Stimulated activated CD8-positive, alpha-beta memory T cell treated with anti-CD3 and anti-CD28 coated beads, Interleukin-12 subunit alpha, Interleukin-12 subunit beta, amount 100 ng/mL, for 4 hours (primary cell): ENCODE measurements at places on chromosomes 4 and X.

GRCh38 chr4:135267148-135267865 lies 1065.7 kb upstream of the PABPC4L start:
- DNase-seq: no peak

DNA sequence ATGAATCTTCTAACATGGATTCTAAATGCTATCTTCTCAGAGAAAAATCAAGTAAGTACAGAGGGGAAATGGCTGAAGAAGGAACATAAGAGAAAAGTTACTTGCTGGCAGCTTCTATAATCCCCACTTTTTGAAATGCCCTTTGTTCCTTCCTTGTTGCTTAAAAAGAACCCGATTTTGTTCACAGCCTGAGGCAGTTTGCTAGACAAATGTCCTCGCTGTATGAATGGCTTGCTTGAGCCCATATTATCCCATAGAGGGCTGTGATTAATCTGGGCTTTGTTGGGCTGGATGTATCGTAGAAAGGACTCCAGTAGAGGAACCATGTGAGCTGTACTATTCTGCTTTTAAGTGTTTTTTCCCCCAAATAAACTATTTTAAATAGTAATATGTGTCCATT lies 134.3 kb upstream of the FGF13 start:
- DNase-seq: no peak

DNA sequence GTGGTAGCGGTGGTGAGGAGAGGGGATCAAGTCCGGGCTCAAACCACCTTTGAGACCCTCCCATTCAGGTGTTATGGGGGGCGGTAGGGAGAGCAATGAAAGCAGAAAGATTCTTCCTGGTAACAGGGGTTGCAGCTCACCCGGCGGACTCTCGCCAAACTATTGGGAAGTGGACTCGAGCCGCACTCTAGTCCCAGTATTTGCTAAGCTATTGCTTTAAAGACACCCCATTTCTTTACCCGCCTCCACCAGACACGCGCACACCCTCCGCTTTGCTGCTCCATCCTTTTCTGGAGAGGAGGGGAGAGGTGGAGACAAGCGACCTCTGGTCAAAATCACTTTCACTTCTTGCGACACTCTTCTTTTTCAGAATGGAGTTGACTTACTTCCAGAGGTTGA lies 625 bp upstream of the GABRA4 start:
- DNase-seq: no peak

- DNase-seq: no peak
Measured at GRCh38 chr4:11468901-11469300, 40.2 kb upstream of the HS3ST1 start.

DNA sequence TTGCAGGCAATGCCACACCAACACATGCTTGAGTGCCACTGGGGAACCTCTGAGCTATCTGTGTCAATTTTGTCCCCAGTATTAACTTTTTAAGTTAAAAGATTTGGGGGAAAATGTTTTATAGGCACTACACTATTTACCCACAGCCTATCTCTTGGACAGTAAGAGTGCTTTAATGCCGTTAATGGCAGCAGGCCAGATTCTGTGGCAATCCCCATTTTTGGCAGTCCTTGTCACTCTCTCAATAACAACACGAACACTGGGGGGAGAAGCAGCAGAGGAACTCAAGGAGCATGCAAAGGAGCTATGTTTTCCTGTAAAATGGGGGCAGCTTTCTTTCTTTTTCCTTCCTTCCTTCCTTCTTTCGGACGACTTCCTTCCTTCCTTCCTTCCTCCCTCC lies 168.6 kb downstream of the NSUN7 start:
- no peak for DNase-seq

DNA sequence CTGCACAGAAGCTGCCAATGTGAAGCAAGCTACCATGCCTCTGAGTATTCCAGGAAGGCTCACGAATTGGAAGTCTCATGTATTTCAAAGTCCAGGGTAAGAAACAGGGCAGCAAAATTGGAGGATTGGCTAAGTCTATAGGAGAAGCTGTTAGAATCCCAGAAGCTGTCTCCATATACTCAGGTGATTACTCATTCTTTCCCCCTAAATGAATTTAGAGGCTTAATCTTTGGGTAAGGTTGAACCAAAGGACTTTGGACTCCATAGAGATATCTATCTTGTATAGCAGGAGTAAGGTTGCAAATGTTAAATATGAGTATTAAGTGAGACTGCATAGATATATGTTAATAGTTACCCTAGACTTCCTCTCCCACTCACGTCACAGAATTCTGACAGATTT lies 36.3 kb downstream of the STBD1 start:
- DNase-seq: no peak

DNA sequence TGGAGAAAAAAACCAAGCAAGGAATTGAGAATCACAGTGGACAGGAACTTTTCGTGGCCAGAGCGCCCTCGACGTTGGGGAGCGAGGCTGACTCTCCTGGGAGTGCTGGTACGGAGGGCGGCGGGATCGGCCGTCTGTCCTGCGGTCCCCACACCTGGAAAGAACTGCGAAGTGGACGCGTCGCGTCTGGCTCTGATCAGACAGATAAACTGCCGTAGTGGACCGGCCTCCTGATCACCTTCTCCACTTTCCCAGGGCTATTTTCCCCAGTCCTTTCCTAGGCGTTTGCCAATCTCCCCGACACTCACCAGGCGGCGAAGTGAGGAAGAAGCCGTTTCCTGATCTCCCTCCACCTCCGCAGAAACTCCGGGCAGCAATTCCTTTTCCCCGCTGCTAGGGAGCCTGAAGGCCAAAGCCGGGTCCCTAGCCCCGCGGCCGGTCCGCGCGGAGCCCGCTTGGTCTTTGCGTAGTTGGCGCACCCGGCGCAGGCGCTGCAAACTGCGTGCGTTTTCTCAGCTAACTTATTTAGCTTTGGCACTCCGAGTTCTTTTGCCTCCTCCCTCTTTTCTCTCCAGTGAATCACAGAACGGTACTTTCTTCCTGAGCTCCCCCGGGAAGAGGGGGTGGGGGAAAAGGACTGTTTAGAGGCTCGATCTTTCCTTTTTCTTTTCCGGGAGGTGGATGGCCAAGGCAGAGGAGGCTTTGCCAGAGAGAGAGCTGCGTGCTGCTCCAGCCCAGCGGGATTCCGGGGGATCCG lies at the start of gene ARSJ:
ARSJ (minus strand) TSS at position 500 of the 757 bp plus-strand sequence. CDS start 813 bp downstream, outside the sequence.
- no peak for DNase-seq

- DNase-seq: no peak
Measured at GRCh38 chrX:69031971-69032391, 133.3 kb downstream of the PJA1 start.

GRCh38 chr4:147378780-147379179 lies 102.1 kb upstream of the EDNRA start:
- no peak for DNase-seq

DNA sequence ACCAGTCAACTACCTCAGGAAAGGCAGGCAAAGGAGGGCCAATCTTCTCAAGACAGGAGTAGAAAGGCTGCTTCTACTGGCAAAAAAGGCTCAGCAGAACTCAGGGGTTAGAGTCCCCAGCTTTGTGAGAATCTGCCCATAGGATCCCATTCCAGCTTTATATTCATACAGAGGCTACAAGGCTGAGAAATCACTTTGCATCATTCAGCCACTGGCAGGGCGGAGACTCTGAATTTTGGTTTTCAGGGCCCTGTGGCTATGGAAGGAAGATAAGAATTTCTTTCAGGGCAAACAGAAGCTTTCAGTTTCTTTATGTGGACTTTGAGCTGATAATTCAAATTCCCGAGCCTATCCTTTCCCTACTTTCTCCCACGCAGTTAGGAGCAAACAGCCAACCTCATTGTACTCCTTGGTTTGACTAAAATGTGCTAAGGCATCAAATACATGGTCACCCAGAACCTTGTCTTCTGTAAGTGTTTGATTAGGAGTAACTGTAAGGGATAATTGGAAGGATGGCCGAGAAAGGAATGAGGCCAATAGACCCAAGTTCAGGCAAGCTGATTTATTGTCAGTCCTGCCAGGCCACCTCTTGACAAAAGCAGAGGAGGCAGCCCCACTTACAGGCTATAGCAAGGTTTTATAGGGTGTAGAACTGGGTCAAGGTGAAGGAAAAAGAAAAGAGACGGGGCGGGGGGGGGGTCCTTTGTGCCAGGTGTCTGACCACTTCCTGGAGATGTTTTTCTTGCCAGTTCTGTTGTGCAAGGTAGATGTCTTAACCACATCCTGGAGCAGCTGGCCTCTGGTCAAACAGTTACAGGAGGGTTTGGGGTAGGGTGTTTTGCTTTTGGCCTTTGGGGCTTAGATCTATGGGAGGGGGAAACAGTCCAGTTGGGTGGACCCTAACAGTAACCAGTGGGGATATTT lies 165.3 kb upstream of the PPP1R2C start:
- DNase-seq: no peak

- DNase-seq: no peak
Measured at GRCh38 chr4:92812652-92813051, 508.9 kb downstream of the GRID2 start.

GRCh38 chr4:38044060-38044459 lies 83.9 kb downstream of the PTTG2 start:
- DNase-seq: no peak

GRCh38 chr4:166836865-166837264 lies 397.4 kb downstream of the SPOCK3 start:
- no peak for DNase-seq

DNA sequence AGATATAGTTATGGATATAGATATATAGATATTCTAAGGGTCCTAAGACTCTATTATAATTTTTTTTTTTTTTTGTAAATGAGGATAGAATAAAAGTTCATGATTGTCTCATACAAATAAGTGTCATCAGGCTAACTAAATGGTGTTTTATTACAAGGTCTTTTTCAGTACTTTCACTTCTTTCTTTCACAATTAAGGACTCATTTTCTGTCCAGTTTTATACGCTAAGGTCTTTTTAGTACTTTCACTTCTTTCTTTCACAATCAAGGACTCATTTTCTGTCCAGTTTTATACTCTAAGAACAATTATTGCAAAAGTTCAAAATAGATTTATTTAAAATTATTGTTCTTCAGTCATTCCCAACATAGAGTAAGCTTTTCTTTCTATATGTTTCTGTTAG lies 32.7 kb downstream of the RUFY3 start:
- DNase-seq: no peak

- DNase-seq: no peak
Measured at GRCh38 chrX:15790769-15791290, 546 bp downstream of the ZRSR2 start.

- DNase-seq: no peak
Measured at GRCh38 chr4:148044912-148045352, 313.0 kb downstream of the ARHGAP10 start.

GRCh38 chr4:145979160-145979559 lies 40.5 kb upstream of the ZNF827 start:
- no peak for DNase-seq

DNA sequence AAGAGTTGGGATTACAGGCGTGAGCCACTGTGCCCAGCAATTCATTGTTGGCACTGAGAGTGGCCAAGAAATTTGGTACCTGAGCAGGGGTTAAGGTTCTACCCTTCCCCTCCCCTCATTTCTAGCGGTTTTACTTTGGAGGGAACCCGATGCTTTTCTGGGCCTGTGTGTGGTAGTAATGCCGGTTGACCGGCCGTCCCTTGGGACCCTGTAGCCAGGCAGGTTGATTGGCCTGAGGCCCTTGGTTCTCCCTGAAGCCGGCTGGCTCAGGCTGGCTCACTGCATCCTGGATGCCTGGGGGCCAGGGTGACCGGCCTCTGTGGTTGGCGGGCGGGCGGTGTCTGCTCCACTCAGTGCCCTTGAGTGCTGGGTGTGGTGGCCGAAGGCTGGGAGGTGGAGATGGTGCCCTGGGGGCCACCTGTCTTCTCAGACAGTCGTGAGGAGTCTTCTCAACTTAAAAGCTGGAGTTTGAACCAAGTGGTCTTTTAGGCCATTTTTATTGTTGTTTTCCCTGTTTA lies 45.6 kb downstream of the RGS12 start:
- no peak for DNase-seq

- DNase-seq: no peak
Measured at GRCh38 chrX:21991504-21991903, 40.6 kb upstream of the PHEX start.

GRCh38 chrX:110851780-110852179 lies 56.2 kb upstream of the CHRDL1 start:
- DNase-seq: no peak

DNA sequence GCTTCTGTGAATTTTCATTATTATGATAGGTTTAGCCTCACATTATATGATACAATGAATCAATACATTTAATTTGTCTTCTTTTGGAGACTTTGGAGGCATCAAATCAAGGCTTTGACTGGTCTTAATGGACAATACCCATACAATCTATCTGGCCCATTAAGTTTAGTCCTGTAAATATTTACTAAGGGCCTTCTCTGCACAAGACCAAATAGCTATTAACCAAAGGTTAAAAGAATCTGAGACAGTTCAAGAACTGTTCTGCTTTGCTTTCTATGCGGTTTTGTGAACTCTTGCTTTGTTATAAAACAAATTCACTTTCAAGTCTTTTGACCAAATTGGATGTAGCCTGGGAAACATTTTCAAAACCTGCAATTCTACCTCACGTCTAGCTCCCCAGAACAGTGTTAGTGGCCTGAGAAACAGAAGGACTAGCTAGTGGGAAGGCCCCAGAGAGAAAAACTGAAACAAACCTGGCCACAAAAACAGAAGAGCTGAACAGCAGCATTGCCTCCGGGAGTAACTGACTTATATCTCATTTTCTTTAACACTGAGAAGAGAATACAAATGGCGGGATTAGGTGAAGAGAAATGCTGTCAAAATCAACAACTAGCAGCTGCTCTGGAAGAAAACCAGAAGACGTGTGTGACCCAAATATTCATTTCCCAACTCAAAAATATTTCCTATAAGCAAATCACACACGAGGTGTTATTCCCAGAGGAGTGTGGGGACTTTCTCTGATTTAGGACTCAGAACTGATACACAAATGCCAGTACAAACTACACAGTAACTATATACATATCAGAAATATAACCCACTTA lies 548 bp downstream of the TLR1 start:
- no peak for DNase-seq

GRCh38 chrX:17579026-17579425 lies 158.3 kb upstream of the SCML1 start:
- DNase-seq: no peak

- no peak for DNase-seq
Measured at GRCh38 chr4:6658209-6658595, 17.7 kb downstream of the MRFAP1 start.

DNA sequence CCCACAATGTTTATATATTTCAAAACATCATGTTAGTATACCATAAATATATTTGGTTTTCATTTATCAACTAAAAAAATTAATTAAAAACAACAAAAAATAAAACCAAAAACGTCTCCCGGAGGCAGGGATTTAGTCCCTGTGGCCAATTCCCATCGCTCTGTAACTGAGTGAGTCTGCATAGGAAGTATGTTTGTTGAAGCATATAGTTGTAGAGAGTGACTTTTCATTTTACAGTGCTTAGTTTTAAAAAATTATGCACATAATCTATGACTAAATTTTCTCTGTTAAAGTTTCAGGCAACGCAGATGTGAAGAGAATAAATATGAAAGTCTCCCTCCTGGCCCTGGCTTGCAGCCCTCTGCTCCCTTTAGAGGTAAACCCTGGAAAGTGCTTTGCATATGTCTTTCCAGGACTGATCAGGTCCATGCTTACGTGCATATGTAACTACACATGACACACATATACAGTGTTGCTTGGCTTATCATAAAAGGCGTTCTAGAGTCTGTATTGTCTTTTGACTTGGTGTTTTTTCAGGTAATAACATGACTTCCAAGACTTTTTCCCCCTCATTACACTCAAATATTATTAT lies 63.4 kb upstream of the SORBS2 start:
- no peak for DNase-seq
